ENCODE measurements at places on chromosomes 6 and 20.

DNA sequence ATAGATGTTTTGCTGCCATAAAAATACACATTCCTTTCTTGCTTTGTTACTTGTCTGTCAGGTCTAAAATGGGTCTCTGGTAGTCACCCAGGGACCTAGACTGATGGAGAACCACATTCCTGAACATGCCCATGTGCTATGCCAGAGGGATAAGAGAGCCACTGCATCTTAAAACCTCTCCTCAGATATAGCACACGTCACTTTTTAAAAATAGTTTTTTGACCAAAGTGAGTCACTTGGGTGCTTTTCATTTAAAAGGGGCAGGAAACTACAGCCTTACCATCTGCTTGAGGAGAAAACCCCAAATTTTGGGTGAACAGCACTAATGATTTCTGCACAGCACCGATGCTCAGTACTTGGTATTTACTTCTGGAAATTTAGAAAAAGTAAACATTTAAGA lies 197.8 kb downstream of the OGFRL1 start:
- no peak for DNase-seq

- no peak for DNase-seq
Measured at GRCh38 chr6:31794294-31794865, 1.2 kb downstream of the VARS1 start.

- DNase-seq = no peak
Measured at GRCh38 chr6:12293235-12293930, 3.2 kb downstream of the EDN1 start.

DNA sequence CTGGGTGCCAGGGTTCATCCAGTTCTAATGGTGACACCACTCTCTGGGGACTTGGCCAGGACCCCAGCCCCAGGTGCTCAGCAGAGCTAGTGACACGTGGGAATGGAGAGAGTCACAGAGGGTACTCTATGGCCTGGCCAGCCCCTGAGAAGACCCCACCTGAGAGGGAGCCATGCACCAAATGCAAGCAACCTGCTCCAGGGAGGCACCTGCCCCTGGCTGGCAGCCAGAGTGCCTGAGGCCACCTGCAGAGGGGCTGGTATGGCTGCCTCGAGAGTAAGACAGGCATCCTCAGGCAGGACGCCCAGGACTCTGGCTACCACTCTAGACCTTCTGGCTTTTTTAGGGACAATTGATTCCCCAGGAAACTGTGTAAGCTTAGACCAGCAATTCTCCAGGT lies 38.6 kb upstream of the CST7 start:
- DNase-seq = no peak

DNA sequence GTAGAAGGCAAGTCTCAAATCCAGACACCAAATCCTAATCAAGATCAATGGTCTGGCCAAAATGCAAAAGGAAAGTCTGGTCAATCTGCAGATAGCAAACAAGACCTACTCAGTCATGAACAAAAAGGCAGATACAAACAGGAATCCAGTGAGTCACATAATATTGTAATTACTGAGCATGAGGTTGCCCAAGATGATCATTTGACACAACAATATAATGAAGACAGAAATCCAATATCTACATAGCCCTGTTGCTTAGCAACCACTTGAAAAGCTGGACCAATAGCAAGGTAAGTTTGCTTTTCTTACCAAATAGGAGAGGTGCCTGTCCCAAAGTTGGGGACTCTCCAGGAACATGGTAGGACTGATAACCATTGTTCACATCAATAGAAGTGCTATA lies 2.0 kb downstream of the SEMG2 start:
- no peak for DNase-seq

DNA sequence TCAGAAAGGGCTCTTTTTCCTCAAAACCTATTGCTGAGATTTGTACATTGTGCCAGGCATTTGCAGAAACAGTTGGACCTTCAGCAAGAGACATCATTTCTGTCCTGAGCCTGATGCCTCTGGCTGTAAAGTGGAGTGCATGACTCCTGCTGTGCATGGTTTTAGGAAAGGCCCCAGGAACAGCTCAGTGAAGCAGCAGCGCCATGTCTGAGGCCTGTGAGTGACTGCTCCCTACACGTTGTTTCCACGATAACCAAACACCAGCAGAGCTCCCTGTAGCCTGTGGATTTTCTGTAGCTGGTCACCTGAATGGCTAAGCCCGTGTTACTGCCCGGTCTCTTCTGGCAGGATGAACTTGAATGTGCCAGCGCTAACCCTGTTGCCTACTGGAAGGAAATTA lies 232.5 kb downstream of the TFAP2C start:
- DNase-seq = no peak

GRCh38 chr6:33272275-33273128 lies 627 bp downstream of the RPS18 start:
- DNase-seq = no peak

GRCh38 chr20:48622421-48622820 lies 205.4 kb downstream of the PREX1 start:
- no peak for DNase-seq

GRCh38 chr6:166997348-166997747 lies 1.8 kb upstream of the CEP43 start:
- no peak for DNase-seq

- no peak for DNase-seq
Measured at GRCh38 chr6:151213352-151213751, 26.4 kb upstream of the AKAP12 start.

GRCh38 chr6:34953061-34954025 lies 64.3 kb downstream of the ANKS1A start:
- no peak for DNase-seq

DNA sequence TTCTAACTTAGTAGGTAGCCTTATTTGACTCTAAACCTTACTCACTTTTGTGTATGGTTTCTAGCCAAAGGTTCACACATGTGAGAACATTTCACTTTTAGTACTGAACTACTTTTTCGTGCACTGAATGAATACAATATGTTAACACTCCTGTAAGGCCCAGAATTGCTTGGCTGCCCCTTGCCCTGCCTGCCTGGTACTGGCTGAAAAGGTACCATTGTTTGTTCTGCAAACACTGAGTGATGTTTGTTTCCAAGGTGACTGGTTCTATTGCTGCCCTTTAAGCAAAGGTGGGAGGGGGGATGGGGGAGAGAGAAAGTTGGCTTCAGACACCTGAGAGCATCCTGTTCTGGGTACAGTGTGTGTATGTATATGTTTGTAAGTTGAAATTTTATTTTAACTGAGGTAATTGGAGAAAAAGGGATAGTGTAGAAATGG lies 31.2 kb downstream of the RREB1 start:
- DNase-seq = no peak

GRCh38 chr6:170403451-170403850 lies 96.9 kb downstream of the FAM120B start:
- no peak for DNase-seq

DNA sequence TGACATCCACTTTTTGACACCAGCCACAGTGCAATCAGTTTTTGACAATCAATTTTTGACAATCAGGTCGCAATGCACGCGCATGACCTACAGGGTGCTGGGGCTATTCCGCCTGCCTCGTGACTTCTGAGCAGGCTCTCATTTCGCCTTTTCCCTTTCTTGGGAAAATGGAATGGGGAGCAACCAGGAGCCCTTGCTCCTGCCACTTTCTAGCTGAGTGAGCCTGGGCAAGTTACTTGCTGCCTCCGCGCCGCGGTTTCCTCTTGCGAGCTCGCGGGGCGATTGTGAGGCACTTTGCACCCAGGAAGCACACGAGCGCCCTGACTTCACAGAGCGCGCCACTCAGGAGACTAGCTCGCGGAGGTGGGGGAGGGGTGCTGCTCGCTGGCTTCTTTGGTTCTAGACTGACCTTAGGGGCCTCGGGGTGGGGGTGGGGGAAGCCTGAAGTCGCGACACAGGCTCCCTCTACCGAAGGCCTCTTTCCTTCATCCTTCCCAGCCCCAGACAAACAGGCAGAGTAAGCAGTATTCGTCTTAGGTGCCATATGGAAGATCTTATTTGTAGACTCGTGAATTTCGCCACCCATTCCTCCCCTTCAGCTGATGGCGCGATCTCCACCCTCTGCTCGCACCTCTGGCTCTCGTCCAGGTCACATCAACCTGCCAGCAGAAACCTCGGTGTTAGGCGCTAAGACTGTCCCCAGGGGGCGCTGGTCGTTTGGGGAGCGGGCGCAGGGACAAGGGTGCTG lies 4.6 kb downstream of the TP53TG5 start:
- peak; percentile 84 for DNase-seq

DNA sequence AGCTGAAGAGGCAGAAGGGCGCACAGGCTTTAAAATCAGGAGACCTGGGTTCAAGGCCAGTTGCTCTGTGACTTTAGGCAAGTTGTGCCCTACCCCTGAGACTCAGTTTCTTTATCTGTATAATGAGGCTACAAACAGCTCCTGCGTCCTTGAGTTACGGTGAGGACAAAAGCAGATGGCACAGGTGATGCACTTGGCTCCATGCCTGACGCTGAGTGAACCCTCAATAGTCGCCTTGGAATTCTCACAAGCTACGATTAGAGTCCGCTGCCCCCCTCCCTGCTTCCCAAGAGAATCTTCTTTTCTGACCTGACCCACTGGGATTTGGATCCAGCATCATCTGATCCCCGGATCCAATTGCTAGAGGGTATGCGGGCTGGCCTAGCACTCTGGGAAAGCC lies 6.4 kb downstream of the KCNG1 start:
- no peak for DNase-seq

DNA sequence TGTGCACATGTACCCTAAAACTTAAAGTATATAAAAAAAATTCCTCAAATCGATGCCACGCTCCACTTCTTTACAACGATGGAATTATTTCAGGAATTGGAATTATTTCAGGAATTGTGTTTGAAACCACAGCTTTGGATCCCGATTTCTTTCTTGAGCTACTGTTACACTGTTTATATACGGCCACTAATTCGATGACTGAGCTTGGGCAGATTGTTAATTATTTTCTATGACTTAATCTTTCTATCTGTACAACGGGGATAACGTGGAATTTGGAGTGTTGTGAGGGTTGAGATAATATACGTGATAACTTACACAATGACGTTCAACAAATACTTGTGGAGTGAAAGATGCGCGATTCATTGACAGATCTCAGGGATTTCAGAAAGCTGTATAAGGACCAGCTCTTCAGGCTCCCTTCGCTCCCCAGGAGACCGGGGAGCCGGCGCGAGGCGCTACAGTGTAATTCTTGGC lies 171.3 kb downstream of the SLC16A10 start:
- DNase-seq = no peak

DNA sequence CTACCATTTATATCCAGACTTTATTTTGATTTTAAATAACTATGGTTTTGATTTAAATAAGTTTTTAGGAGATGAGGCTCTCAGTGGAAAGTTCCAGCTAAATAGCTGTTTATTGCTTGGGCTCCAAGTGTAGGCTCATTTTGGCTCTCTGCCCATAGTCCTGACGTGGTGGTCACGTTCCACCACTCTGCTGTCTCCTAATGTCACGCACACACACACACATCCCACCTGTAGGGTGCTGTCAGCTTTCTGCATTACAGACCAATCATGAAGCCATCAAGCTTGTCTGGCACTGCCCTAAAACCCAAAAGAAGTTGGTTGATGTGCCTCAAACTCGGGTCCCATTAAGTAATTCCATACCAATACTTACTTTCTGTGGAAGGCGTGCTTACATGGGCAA lies 45.4 kb downstream of the PANK2 start:
- no peak for DNase-seq

GRCh38 chr6:161261325-161261724 lies 12.5 kb downstream of the AGPAT4 start:
- no peak for DNase-seq

DNA sequence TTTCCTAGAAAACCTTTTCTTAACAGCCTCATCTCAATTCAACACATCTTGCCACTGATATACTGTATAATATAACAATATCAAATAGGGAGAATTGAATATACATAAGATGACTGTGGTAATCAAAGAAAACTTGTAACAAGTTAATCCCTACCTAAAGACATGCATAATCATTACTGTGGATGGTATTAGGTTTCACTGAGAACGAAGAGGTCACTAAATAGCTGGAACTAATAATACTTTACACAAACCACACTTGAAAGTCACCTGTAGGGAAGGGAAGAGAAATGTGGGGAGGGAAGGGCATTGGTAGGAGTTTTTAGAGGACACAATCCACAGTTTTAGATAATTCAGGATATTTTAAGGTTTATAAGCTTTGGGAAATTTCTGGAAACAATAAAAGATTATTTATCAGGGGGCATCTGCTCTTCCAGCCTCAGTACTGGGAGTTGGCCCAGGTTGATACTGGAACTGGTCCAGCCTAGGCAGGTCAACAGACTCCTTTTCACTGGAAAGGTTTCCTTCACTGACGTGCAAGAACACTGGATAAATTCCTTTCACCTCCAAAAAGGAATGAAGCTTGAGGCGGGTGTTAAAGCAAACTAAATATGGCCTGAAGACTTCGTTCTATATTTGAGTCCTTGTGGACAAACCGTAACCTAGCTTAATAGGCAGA lies 44.0 kb downstream of the MAP7 start:
- no peak for DNase-seq

- no peak for DNase-seq
Measured at GRCh38 chr20:9228774-9229450, 160.0 kb downstream of the PLCB4 start.

DNA sequence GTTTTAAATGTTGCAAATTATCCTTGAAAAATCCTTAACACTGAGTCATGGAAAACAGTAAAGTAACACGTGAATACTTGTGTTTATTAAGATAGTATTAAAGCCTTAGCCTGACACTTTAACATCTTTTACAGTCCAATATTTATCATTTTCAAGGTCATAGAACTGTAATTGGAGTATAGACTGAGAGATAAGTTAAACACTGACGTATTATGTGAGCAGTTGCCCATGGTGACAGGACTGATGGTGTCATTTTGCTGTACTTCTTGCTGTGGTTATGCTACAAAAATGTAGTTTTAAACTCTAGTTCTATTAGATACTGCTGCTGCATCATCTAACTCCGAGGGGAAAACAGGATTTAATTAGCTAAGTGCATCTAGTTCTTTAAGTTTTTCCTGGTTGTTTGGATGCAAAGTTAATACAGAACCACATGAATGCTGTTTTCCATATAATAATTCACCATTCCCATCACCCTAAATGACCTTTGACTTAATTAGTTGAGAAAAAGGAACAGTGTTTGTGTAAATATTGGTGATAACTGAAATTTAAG lies 37.8 kb downstream of the SLC2A12 start:
- DNase-seq = no peak

DNA sequence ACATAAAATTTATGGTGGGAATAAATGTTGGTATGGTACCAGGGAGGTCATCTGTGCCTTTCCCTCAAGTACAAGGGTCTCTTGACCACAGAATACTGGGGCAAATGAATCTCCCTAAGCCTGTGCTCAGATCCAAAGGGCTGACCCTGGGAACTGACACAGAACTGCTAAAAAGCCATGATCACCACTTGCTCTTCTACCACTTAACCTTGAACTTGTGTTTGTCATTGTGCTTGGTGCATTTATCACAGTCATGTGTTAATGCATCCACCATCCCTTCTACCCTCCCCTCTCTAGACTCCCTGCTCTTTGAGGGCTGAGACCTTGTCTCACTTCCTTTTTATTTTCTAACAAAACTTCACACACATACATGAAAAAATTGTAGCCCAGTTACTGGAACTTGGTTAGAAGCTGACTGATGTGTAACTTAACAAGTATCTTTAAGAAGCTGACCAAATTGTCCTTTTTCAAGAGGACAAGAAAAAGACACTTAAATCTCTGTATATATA lies 46.1 kb upstream of the PBOV1 start:
- DNase-seq = no peak

- no peak for DNase-seq
Measured at GRCh38 chr6:158819977-158820622, 932 bp upstream of the EZR start.

GRCh38 chr6:334536-335510 lies 42.5 kb downstream of the DUSP22 start:
- DNase-seq = no peak

Data from type B pancreatic cell (in vitro differentiated cells).